Activated CD4-positive, CD25-positive, alpha-beta regulatory T cell treated with anti-CD3 and anti-CD28 coated beads, Interleukin-2, amount 50 U/mL, for 24 hours (primary cell): ENCODE measurements at places on chromosomes 4 and X.

DNA sequence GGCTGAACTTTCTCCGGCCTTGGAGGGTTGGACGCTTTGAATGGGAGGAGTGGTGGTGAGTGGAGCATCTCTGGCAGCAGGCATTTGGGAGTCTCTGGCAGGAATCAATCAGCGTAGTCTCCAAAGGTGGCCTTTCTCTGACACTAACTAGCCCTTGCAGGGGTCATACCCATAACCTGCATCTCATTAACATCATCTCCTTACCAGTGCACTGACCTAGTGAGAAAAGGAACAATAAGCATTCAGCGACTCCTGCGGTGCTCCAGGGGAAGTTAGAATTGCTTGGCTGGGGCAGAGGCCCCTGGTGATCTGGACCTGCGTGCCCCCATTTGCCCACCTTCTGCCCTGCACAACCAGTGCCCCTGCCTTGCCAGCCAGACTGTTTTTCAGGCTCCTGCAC, 161.9 kb downstream of the PTTG2 start:
- no peak for ATAC-seq

DNA sequence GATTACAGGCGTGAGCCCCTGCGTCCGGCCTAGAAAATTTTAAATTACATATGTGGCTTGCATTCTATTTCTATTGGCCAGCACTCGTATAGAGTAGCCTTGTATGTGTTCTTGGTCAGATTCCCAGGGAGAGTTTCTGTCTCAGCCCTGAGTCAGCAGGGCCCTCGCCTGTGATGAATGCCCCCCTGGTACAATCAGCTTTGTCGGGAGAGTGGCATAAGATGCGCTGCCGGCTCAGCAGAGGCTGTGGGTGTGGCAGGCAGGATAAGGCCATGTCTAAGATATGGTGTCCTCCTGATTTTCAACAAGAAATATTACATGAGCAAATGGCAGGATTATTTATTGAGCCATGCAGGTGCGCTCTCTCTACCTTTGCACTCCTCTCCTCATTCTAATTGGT, 1.6 kb upstream of the REELD1 start:
- ATAC-seq, result no peak

GRCh38 chr4:120924931-120925330, 2.4 kb upstream of the PRDM5 start:
- ATAC-seq, result no peak

- peak; percentile 46 for ATAC-seq
Measured at GRCh38 chr4:68152411-68152810, 22.7 kb upstream of the TMPRSS11F start.

DNA sequence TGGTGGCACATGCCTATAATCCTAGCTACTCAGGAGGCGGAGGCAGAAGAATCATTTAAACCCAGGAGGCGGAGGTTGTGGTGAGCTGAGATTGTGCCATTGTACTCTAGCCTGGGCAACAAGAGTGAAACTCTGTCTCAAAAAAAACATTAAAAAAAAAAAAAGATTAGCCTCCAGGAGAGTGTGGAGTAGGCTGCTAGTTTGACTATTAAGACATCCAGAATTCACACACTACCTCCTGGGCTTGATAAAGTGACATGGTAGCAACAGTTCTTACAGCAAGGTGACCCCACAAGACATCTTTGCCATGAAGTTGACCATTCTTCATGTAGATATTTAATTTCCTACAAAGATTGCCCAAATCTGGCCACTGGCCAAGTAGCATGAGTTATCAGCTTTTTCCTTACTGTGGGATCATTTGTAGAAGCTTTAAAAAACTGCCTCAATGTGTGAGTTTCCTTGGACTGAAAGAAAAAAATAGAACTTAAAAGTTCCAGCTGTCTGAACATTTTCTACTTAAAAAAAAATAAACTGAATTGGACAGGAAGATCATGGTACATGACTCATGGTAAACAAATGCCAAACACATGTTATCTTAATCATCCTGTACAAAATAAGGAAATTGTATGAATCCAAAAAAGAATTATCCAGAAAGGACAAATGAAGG, 35.3 kb upstream of the SPRY1 start:
- no peak for ATAC-seq

DNA sequence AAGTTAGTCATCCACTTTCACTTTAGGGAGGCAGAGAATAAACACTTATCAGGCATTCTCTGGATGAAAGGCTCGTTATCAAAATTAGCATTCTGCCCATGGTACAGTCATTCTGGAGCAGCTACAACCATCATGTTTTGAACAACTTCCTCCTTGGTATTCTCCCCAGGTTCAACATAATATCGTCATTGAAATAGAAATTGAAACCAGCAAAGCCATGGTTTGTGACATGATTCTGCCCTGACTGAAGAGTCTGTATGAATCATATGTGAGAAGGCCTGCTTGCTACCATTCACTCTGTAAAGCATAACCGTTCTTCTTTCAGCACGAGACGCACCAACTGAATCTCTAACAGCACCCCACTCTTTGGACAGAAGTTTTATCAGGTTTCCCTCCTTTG, 127.5 kb upstream of the RADX start:
- peak; percentile 98 for ATAC-seq

DNA sequence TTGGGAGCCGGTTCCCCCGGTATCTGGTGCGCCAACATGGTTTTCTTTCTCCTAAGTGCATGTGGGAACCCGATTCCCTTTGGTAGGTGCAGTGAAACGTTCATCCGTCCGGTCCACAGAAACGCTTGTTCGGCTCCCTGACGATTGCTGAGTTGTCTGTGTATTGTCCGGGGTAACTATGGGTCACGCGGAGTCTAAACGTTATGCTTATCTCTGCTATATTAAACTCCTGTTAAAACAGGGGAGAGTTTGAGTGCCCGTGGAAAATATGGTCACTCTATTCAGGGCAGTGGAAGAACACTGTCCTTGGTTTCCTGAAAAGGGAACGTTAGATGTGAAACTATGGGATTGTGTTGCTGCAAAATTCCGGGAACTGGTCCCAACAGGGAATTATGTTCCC, 32.4 kb upstream of the MGST2 start:
- ATAC-seq, result no peak
